ENCODE measurements at places on chromosomes 6 and 20.

DNA sequence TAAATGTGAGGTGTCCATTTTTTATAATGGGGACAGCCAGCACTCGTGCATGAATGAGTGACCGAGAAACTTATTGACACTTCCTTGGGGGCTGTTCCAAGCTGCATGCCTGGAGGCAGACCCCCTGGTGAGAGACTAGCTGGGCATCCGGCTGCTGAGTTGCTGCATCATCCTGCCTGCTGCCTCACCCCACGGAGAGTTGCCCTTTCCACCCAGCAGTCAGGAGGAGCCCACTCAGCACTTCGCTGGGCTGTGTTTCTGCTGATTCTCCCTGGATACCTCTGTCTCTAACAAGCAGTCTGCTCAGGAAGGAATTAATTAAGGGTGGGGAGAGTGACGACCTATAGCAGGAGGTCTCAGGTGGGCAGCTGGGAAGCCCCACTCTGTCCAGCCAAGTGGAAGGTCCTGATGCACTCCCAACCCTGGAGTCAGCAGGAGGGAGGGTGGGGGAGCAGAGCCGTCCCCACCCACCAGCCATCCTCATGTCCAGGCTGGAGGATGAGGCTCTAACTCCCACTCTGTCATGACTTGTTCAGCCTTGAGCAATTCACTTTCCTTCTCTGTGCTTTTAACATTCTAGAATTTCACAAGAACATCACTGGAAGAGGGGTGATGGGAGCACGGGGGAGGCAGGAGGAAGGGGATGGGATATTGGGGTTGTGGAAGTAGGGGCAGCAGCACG lies 177.3 kb downstream of the LRFN2 start:
- no peak for DNase-seq

- DNase-seq: no peak
Measured at GRCh38 chr6:48092550-48093217, 18.3 kb downstream of the PTCHD4 start.

GRCh38 chr6:101478891-101479290 lies 85.4 kb downstream of the GRIK2 start:
- DNase-seq: no peak

DNA sequence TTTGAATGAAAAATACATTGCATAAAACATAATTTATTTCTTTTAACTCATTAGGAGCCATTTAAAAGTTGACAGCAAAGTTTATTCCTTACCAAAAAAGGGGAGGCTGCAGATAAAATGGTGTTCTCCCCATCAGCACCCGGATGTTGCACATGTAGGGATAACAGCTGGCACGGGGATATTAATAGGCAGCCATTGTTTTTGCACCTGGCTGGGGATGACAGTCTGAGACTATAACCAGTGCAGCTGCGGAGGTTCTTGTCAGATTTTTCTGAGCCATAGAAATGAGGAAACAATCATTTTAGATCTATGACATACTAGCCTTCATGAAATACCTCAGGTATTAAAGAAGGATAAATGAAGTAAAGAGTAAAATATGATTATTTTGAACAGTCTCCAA lies 20.1 kb upstream of the HECA start:
- DNase-seq: no peak

GRCh38 chr6:166691199-166691598 lies 64.1 kb upstream of the RPS6KA2 start:
- peak; percentile 14 for DNase-seq

GRCh38 chr6:109447878-109448555 lies 7.5 kb downstream of the SMPD2 start:
- DNase-seq: no peak

GRCh38 chr6:38876475-38876874 lies 161.4 kb downstream of the DNAH8 start:
- no peak for DNase-seq

DNA sequence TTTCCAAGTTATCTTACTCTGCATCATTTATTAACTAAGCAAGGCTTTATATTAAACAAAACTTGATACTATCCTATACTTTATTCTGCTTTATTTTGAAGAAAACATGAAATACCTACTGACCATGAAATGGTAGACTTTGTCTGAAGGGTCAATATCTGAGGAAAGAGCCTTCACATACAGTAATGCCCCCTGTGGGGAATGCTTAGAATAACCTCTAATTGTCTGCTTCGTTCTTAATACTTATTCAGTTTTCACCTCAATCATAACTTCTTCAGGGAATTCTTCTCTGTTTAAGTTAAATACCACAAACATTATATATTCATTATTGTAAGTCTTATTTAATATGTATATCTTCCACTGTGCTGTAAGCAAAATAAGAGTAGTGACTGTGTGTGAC lies 498.9 kb upstream of the MANEA start:
- no peak for DNase-seq

DNA sequence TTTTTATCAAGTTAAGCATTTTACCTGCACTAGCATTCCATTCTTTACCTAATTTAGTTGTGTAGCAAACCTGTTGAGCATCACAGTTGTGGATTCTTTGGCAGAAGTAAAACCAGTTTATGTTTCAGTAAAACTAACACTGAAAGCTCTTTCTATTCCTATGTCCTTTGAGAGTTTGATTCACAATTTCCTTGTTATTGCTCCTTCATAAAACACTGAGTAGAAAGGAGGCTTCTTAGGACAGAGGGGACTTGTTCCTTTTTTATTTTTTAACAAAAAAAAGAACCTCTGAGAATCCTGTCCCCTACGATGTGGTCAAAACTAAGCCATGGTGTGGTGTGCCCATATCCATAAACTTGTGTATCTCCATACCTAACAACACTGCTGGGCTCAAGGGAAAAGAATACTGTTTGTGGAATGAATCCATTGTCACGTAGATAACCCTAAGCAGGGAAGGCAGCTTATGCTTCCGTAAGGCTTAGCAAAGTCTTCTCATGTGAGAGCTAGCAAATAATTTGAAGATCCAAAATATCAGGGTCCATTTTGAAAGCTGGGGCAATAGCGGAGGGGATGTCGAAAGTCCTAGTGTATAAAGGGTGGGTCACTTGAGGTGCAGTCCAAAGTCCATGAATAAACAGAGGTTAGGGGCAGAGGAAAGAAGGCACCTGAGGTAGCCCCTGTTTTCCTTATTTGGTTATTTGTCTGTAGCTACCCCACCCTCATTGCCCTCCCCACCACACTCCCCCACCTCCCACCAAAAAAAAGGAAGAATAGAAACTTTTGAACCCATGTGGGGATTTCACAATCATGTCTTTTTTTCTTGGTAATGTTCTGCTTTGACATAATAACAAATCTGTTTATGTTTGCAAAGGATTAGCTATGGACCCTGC lies 71.0 kb downstream of the PLAGL1 start:
- DNase-seq: no peak

GRCh38 chr20:40049854-40050253 lies 639.2 kb downstream of the MAFB start:
- DNase-seq: no peak

GRCh38 chr6:80633412-80633811 lies 526.9 kb downstream of the BCKDHB start:
- DNase-seq: no peak

DNA sequence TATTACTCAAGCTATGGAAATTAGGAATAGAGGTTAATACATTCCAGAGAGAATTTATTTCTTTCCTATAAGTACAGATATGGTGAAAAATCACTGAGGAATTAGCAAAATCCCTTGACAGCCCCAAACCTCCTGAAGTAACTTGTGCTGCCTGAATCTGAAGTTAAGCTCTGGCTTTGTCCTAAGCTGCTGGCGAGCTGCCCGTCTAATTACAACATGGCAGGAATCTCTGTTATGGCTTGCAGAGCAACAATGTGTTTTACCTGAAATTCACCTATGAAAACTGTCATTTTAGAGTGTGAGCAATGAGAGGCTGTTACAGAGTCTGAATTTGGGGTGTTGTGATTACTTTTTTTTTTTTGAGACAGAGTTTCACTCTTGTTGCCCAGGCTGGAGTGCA lies 22.5 kb upstream of the IYD start:
- DNase-seq: peak; percentile 8

- no peak for DNase-seq
Measured at GRCh38 chr6:38436726-38437465, 202.8 kb downstream of the BTBD9 start.

DNA sequence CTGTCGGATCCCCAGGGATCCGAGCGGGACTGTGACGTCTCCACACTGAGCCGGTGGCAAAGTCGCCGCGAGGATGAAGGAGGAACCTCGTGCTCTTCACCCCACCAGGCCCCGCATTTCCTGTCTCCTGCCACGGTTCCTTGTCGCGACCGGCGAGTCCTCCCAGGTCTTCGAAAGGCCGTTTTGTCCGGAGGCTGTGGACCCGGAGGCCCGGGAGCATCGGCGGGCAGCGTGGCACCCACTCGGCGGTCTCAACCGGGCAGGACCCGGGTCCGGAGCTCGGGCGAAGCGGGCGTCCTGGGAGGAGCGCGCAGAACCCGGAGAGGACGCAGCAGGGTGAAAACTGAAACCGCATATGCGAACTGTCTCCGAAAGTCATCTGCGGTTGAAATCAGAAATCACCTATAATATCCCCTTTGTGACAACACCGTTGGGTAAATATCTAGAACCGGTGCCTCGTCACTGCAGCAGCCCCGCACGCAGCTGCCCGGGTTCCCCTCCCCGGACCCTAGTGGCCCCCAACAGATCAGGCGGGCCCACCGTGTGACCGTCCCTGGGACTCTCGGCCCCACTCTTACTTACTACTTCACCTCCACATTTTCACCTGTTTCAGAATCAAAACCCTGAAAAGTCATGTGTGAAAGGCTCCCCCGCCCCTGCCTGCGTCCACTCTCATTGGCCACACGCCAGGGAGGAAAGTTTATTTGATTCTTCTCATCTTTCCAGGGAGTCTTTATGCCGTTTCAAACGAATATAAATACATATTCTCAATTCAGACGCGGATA lies 3.1 kb upstream of the ULBP2 start:
- no peak for DNase-seq

- DNase-seq: no peak
Measured at GRCh38 chr6:168145747-168146596, 67.0 kb upstream of the FRMD1 start.

DNA sequence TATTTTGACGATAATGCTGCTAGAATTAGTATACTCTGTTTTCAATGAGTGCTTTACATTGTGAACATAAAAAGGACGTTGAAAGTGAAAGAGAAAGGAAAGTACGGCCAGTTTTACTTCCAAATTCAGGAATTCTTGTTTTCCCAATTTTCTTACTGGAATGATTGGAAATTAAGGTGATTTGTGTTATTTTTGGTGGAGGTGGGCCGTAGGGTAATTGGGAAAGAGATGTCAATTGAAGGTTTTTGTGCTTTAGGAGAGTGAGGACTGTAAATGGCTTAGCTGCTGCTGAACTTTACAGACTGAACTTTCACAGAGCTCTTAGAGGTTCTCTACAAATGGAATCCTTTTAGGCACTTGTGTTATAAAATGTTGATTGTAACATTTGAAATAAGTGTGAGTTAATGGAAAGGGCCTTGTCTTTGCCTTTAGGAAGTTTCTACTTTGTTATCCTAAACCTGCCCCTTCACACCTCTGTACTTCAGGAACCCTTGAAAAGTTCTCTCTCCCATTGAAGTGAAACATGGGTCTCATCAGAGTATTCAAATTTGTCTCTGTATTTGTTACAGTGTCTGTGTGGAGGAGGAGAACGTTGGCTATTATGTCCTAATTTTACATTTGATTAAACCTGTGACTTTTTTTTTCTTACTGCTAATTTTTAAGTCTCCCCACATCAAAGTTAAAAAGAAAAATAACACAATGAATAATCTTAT lies 256.4 kb downstream of the ARID1B start:
- no peak for DNase-seq

GRCh38 chr6:157921685-157922367 lies 59.8 kb upstream of the SYNJ2 start:
- peak; percentile 32 for DNase-seq

GRCh38 chr6:6655805-6656251 lies 67.3 kb downstream of the LY86 start:
- no peak for DNase-seq

DNA sequence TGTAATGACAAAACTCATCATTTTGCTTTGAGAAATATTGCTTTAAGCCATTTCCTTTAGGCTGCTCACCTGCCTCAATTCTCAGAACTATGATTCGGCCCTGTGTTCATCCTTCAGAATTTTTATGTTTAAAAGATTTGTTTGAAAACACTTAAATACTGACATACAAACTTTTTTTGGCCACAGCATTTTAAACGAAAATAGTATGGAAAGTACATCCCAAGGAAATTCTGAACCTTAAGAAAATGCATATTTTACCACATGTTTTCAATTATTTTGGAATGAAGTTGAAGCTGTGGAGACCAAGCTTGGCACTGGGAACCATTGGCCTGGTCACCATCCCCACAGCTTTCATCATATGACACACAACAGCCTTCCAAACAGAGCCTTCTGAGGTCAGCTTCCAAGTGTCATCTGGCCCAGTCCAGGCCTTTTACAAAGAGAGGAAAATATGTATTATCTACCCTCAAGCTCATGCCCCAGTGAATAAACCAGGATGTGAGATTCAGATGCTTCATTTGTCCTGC lies 83.3 kb downstream of the SOD2 start:
- no peak for DNase-seq

GRCh38 chr20:45049904-45050471 lies 50.9 kb downstream of the KCNS1 start:
- no peak for DNase-seq

DNA sequence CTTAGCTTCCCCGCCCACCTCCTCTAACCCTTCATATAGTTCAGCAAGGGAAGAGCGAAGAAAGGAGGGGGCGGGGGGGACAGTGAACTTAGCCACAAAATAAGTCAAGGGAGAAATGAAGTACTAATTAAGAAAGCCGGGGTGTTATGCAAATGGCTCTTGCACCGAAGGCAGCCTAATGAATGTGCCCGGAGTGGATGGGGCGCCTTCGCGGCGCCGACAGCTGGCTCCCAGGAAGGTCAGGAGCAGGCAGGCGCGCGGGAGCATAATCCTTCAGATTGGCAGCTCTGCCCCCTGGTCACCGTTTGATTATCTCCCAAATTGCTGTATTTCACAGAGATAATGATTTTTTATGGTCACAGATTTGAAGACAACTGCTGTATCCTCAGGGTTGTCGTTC lies 395.1 kb downstream of the TFAP2B start:
- DNase-seq: no peak

- DNase-seq: peak; percentile 62
Measured at GRCh38 chr6:73585566-73586415, 65.0 kb upstream of the EEF1A1 start.

DNA sequence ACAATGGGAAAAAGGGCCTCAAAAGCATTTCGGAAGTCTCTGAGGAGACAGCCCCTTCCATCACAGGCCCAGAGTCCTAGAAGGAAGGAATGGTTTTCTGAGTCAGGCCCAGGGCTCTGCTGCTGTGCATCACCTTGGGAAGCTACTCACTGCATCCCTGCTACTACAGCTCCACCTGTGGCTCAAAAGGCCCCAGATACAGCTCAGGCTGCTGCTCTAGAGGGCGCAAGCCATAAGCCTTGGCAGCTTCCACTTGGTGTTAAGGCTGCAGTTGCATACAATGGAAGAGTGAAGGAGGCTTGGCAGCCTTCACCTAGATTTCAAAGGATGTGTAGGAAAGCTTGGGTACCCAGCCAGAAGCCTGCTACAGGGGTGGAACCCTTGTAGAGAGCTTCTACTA lies 54.8 kb downstream of the MEI4 start:
- DNase-seq: no peak

GRCh38 chr6:137414599-137414998 lies 79.6 kb downstream of the OLIG3 start:
- no peak for DNase-seq
